ENCODE measurements at places on chromosomes 6 and 20.
A peak's percentile ranks its signal among the peaks of the same experiment; 100 is the strongest.

DNA sequence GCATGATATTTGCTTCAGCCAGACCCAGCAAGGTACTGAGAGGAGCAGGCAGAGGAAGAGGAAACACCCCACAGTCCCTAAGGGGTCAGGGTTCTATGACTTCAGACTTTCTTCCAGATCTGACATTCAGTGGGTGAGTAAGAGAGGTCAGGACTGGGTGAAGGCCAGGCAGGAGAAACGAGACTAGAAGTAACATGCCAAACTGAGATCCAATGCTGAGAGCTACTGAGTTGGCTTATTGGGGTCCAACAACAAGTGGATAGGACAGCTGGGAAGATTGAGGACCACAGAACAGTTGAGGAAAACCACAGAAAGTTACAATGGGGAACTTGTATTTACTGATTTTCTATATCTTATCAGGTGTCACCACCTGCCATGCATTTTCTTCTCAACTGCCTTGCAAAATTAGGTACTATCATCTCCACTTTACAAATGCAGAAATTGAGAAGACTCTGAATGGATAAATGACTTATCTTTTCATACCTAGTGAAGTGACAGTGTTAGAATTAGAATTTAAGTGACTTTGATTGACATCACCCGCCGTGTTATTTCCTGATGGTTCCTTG, 43.8 kb upstream of the HIVEP1 start:
- DNase-seq = no peak

DNA sequence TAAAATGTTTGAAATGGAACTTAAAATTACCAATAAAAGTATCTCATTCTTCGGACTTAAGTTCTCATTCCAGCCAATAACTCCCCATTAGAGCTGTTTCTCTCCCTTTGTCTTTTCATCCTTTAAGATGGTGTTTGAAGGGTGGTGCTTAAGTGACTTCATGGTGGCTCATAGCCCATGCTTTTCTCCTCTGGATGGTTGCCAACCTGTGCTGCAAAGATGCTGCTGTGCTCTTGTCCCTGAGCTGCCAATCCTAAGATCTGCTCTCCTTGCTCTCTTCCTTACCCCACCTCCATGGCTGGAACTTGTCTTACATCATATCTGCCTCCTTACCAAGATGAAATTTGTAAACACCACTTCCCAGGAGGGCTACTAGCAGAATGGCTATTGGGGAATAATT, 31.6 kb upstream of the PNRC1 start:
- DNase-seq = no peak

DNA sequence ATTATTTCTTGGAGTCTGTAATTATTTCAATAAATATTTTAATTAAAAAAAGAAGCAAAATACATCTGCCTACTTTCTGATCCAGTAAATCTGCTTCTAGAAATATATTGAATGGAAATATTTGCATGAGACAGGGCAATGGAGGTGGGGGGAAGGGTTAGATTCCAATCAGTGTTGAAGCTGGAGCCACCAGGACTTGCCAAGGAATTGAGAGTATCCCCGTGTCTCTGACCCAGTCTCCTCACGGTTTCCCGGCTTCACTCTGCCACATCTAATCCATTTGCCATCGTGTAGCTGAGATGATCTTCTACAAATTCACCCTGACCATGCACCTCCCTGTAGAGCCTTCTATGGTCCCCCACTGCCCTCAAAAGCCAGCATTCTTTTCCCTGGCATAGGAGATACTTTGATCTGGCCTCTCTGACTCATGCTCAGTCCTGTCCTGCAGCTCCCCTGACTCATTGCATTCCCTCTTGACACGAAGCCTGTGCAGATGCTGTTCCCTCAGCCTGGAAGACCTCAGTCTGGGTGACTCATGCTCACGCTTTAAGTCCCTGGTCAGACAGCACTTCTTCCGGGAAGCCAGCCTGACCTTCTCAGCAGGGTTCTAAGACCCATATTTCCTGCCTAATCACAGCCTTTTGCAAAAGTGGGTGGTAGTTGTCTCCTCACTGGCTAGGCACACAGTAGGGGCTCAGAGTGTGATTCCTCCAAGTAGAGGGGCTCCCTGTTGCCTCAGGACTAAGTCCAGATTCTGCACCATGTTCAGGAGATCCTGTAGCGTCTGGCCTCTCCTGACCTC, 23.0 kb upstream of the FKBP1A start:
- DNase-seq = no peak

DNA sequence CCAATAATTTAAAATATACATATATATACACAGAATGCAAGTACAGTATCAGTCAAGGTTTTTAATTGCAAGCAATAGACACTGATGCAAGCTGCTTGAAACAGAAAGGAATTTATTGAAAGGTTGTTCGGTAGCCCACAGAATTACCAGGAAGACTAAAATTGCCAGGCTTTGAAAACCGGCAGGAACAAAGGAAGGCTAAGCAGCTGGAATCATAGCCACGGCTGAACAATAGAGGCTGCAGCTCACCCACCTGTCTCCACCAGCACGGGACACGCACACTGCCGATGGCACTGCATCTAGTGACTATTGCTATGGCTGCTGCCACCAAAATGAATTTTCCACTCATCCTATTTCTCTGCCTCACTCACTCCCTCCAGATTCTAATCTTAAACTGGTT, 22.0 kb upstream of the L3MBTL3 start:
- no peak for DNase-seq

DNA sequence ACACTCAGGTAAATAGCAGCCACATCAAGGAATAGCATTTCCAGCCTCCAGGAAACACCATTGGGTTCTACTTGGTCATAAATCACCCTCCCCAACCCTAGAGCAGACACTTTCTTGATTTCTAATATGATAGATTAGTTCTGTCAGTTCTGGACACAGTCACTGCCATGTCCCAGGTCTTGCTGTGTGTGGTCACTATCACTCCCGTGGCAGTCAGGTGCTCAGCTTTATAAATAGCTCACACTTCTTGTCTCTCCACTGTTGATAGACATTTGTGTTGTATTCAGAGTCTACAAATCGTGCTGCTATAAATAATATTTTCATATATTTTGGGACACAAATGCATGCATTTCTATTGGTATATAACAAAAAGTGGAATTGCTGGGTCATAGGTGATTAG, 13.3 kb downstream of the HLA-F start:
- no peak for DNase-seq

DNA sequence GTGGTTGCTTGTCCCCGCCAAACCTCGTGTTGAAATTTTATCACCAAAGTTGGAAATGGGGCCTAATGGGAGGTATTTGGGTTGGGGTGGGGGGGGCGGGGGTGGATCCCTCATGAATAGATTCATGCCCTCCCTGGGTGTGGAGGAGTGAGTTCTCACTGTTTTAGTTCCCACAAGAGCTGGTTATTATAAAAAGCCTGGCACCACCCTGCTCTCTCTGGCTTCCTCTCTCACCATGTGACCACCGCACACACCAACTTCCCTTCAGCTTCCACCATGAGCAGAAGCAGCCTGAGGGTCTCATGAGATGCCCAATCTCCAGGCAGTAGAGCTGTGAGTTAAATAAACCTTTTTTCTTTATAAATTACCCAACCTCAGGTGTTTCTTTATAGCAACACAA, 111.3 kb downstream of the PRDM1 start:
- no peak for DNase-seq

GRCh38 chr6:120871416-120872261, 462.6 kb downstream of the TBC1D32 start:
- no peak for DNase-seq

DNA sequence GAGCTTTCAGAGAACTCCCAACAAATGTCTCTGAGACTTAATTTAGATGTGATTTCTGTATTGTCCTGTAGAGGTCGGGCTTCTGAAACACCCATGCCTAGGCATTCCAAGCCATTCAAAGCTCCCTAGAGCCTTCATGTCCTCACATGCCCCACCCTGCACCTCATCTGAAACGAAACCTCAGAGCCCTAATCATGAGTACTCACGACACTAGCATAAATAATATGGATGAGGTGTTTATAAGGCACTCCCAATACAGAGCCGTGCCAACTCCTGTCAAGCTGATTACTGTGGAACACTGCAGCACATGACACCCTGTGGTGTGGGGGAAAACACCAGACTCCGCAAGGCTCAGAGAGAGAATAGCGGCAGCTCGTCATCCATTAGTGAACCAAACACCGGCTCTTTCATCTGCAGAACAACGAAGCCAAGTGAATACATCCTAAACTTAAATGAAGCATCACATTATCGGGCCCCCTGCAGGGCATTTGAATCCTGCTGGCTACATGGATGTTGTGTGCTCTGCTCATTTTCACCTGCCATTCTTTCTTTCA, 83.8 kb downstream of the FNDC1 start:
- peak; percentile 6 for DNase-seq

GRCh38 chr20:37529968-37530600, 2.4 kb upstream of the BLCAP start:
- DNase-seq = no peak

Data from anterior cingulate cortex (tissue), 58 donors.